Dermis microvascular lymphatic vessel endothelial cell (primary cell): ENCODE measurements at places on chromosomes 16 and 17. TPM values are rescaled to one million over a fixed set of nuclear protein-coding genes. Genes with fewer than 3 reads are reported as not detected.

DNA sequence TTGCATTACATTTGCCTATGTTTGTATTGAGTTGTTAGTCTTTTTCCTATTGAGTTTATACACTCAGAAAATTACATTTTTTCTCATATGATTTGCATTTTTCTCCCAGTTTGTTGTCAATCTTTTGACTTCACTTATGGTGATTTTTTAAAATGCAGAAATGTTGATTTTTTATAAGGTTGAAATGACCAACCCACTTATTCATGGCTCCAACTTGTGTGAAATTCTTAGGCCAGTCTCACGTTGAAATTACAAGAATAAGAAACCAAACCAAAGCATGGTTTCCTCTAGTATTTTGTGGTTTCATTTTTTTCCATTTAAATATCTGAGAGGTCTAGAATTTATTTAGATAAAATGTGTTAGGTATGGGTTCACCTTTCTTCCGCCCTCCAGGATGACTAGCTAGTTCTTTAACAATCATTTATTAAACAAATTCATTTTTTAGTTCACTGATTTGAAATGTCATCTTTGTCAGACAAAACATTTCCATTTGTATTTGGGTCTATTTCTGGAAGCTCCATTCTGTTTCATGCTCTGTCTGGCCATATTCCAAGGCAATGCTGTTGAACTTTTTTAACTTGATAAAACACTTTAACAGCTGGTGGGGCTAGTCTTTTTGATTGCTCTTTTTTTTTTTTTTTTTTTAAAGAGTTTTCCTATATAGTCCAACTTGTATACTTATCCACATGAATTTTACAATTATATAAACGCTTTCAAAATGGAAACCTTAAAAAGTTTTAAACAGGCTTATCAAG, 40.0 kb downstream of the FAM20A start:
- DNase-seq: no peak

DNA sequence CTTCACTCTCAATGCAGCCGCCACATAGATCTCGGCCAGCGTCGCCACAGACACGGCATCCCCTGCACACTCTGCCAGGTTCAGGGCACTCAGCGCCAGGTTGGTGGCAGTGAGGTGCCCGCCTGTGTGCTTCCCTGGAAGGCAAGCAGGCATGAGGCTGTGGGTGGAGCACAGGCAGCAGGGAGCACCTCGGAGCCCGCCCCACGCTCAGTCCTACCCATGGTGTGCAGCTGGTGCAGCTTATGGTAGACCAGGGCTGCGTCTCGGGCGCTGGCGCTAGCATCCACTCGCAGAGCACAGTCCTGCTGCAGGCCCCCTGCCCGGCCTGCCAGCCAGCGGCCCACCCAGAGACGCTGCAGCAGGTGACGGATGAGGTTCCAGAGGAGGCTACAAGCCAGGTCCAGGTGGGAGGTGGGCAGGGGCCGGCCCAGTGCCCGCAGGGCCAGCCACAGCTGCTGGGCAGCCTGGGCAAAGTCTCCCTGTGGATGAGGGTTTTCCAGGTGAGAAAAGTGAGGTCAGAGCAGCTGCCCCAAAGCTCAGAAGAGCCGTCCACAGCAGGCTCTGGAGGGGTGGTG, 20.5 kb downstream of the SREBF1 start:
- DNase-seq: no peak

DNA sequence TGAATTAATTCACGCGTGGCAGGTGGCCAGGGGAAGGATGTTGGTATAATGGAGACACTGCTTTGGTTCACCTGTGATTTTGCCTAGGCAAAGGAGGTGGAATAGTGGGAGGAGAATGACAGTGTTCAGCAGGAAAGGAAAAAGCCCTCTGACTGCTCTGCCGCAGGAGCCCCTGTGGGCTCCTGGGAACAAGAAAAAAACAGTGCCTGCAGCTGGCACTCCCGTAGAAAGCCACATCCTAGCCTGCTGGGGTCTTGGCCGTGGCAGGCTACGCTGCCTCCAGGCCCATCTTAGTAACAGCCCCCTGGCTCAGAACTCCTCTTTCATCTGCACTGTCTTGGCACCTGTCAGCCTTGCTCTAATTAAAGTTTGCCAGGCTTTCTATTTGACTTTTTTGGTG, 20.6 kb downstream of the ADORA2B start:
- no peak for DNase-seq

DNA sequence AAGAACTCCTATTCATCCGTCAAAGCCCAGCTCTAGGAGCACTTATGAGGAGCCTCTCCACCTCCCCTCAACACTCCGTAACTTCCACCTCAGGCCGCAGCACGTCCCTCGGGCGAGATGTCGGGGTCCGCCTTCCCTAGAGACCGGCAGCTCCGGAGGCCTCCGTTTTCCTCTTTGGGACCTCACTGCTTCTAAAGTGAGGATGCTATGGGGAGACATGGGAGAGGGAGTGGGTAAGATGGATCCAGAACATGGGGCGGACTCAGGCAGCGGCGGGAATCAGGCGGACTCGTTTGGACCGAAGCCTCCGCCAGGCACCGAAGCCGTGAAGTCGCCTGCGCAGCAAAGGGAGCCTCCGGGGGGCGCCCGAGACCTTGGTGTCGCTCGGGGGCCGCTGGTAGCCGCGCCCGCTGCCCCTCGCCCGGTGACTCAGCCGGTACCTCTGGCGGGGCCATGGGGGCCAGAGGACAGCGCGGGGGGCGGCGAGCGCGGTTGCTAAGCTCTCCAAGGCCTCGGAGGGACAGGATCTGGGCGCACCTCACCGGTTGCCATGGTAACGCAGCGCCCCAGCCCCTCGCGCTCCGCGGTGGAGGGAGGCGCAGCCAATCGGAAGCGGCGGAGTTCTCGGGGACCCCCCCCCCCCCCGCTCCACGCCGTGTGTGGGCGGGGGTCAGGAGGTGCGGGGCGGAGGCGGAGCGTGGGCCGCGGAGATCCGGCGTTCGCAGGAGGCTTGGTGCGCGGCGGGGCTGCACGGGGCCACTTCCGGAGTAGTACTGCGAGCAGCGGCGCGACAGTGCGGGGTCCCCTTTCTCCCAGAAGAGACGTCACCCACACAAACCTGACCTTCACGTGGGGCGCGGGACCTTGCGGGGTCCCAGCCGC, 1.3 kb upstream of the HIC1 start:
- peak; percentile 86 for DNase-seq

GRCh38 chr17:50918933-50919296, 52.8 kb upstream of the TOB1 start:
- DNase-seq: no peak

The SPNS1 gene
- total RNA-seq: 20.8 and 38.9 TPM in 2 replicates
